ENCODE measurements at places on chromosomes 5 and 9. TPM values are rescaled to one million over a fixed set of nuclear protein-coding genes. Genes with fewer than 3 reads are reported as not detected.

DNA sequence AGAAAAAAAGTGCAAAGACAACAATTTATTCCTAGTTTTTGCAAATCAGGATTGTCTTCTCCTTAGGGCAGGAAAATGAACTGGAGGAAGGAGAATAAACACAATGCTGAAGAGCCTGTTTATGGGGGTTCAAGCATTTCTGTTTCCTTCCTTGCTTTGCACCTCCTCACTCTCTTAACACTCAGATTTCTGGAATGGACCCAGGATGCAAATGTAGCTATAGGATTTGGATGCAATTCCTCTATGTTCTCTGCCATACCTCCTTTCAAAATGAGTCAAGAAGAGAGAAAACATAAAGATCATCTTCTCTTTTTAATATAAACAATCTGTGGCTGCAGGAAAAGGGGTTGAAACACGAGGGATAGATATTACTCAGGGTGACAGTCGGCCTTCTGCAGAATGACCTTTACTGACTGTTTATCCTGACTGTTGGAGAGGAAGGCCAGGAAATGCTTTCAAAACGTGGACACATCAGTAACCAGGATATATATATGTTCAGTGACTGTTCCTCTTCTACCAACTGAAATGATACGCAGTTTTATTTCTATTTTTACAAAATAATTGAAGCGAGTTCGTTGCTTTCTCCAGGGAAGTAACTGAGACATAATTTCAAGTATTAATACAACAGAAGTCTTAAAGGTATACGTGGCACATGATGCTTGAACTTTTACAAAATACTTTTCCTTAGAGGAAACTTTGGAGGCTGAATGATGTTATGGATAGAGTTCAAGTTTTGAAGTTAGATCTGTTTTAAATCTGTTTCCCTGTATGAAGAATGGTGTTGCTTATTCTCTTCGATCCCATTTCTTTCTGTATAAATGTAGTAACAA, 44.4 kb downstream of the ACTBL2 start:
- H3K27me3 ChIP-seq: no peaks in the 10 kb centered on the region
- H3K36me3 ChIP-seq: no peaks in the 10 kb centered on the region
- no peaks in the 10 kb centered on the region for H3K4me1 ChIP-seq
- no peak overlapping the region for H3K4me3 ChIP-seq

DNA sequence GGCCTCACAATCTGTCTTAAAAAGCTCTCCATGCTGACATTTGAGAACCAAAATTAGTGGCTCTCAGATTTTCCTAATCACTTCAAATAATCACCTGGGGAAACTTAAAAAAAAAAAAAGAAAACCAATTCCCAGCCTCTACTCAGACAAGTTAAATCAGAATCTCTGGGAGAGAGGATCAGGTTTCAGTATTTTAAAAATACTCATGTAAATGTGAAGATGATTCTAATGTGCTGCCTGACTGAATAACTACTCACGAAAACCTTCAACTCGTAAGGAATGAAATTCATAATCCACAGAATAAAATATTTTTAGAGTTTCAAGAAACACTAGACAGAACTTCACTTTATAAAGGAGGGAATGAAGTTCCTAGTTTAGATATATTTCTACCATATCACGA, 114.4 kb downstream of the SVEP1 start:
- DNase-seq: no peak
- H3K27me3 ChIP-seq: no peaks in the 10 kb centered on the region
- H3K4me3 ChIP-seq: no peak overlapping the region
- no peaks in the 10 kb centered on the region for H3K4me1 ChIP-seq
- no peaks in the 10 kb centered on the region for H3K36me3 ChIP-seq

PDE6A gene
- polyA plus RNA-seq: not detected

ESM1 gene
- not detected for polyA plus RNA-seq

Measured in GM23338 (cell line).